ENCODE measurements at places on chromosomes 2 and 18. TPM values are rescaled to one million over a fixed set of nuclear protein-coding genes. Genes with fewer than 3 reads are reported as not detected.

Gene VAMP5
- 54.7 TPM for polyA plus RNA-seq

Gene POMC
- 2.9 TPM for polyA plus RNA-seq

Gene IL37
- not detected for polyA plus RNA-seq

Gene SGPP2
- polyA plus RNA-seq = 1.4 TPM

Gene BCL2
- 16.0 TPM for polyA plus RNA-seq

Gene PRPF40A
- 68.6 TPM for polyA plus RNA-seq

Gene GAL3ST2
- not detected for polyA plus RNA-seq

Gene ADGRF3
- 0.58 TPM for polyA plus RNA-seq

Gene PARD6G
- 7.1 TPM for polyA plus RNA-seq

Gene CDH19
- polyA plus RNA-seq = 0.92 TPM

Gene ITGB6
- polyA plus RNA-seq = 52.2 TPM

Gene IGFBP5
- 548 TPM for polyA plus RNA-seq

Gene REL
- polyA plus RNA-seq = 5.2 TPM

Gene GPR55
- not detected for polyA plus RNA-seq

Gene KLHL30
- polyA plus RNA-seq = 25.9 TPM

Gene SAG
- polyA plus RNA-seq = 0.22 TPM

Gene ANKAR
- polyA plus RNA-seq = 5.6 TPM

Gene CYB5A
- polyA plus RNA-seq = 34.5 TPM

Gene TMBIM1
- 85.4 TPM for polyA plus RNA-seq

Gene MAPK4
- 9.7 TPM for polyA plus RNA-seq

Gene CREB1
- 35.3 TPM for polyA plus RNA-seq

Gene CGREF1
- 0.75 TPM for polyA plus RNA-seq

Gene TLK1
- 19.1 TPM for polyA plus RNA-seq

Gene GPR45
- polyA plus RNA-seq = not detected

Gene AGAP1
- polyA plus RNA-seq = 31.5 TPM

Gene BBS5
- 5.3 TPM for polyA plus RNA-seq

Gene TMEFF2
- 18.6 TPM for polyA plus RNA-seq

Gene UGT1A10
- polyA plus RNA-seq = not detected

Gene DYNC1I2
- polyA plus RNA-seq = 88.6 TPM

Gene STAM2
- polyA plus RNA-seq = 20.2 TPM

Gene TCF23
- 0.17 TPM for polyA plus RNA-seq

Gene LRRTM4
- polyA plus RNA-seq = 0.89 TPM

Gene FOXD4L1
- 4.4 TPM for polyA plus RNA-seq

Gene NTSR2
- not detected for polyA plus RNA-seq

Gene UGT1A8
- polyA plus RNA-seq = not detected

Gene LIMS4
- 3.4 TPM for polyA plus RNA-seq

Gene DNAH7
- 0.28 TPM for polyA plus RNA-seq

Gene MLPH
- polyA plus RNA-seq = 0.85 TPM

Measured in hindlimb muscle (tissue), 1 donor.